ENCODE measurements at places on chromosomes 7 and 10. TPM values are rescaled to one million over a fixed set of nuclear protein-coding genes. Genes with fewer than 3 reads are reported as not detected.

The EFCAB10 gene
- 0.26 TPM for total RNA-seq

The PRPF18 gene
- total RNA-seq = 22.4 TPM

The MACROH2A2 gene
- 30.7 TPM for total RNA-seq

The CYP2C19 gene
- not detected for total RNA-seq

The CYREN gene
- 34.0 TPM for total RNA-seq

The ADAM22 gene
- 0.52 TPM for total RNA-seq

The NUPR2 gene
- total RNA-seq = not detected

The TMEM229A gene
- total RNA-seq = under 0.01 TPM

The HOXA2 gene
- total RNA-seq = 2.8 TPM

The FASTK gene
- total RNA-seq = 46.5 TPM

The HOXA9 gene
- 1.0 TPM for total RNA-seq

The SLC26A3 gene
- total RNA-seq = not detected

The PRLHR gene
- not detected for total RNA-seq

The OR2A7 gene
- total RNA-seq = 0.13 TPM

The LAMB1 gene
- total RNA-seq = 712 TPM

The GIMAP4 gene
- total RNA-seq = 1.4 TPM

The PTPRZ1 gene
- not detected for total RNA-seq

The MYH16 gene
- 0.26 TPM for total RNA-seq

The PPP1R3C gene
- total RNA-seq = 17.3 TPM

Data from epithelial cell of alveolus of lung (primary cell).